ENCODE measurements at places on chromosomes 3 and 15.
A peak's percentile ranks its signal among the peaks of the same experiment; 100 is the strongest.

- no peak for DNase-seq
Observed at GRCh38 chr3:20747741-20748140, 561.7 kb upstream of the SGO1 start.

GRCh38 chr3:129688271-129688895 lies 81.9 kb upstream of the PLXND1 start:
- DNase-seq = no peak

DNA sequence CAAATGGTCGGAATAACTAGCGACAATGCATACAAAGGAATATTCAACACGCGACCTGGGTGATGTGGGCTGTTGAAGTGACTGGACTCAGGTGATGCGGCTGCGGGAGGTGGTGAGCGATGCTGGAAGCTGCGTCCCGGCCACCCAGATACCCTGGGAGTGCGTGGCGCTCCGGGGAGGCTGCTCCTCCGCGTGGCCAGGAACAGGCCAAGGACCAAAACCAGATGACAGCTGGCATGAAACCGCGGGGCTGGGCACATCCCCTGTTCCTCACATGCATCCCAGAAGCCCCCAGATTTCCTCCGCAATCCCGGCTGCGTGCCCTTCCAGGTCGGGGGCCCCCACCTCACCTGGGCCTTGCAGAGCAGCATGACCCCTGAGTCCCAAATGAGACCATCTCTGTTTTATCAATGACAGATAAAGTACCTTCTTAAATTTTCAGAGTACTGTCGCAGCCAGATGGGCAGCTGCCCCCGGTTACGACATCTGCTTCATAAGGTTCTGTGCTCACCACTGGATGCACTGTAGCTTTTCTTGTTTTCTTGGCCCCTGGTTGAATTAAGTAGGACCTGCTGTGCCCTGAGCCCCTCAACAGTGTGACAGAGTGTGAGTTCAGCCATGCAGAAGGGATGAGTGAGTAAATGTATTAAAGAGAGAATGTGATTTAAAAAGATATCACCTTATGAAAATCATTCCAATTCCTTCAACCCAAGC lies 278.2 kb downstream of the GABRG3 start:
- DNase-seq = no peak

GRCh38 chr3:123884203-123884831 lies at the start of gene MYLK:
Gene MYLK (minus strand): TSS chr3:123884332. CDS start chr3:123793841, 90,491 bp downstream.
- DNase-seq = peak; percentile 38

DNA sequence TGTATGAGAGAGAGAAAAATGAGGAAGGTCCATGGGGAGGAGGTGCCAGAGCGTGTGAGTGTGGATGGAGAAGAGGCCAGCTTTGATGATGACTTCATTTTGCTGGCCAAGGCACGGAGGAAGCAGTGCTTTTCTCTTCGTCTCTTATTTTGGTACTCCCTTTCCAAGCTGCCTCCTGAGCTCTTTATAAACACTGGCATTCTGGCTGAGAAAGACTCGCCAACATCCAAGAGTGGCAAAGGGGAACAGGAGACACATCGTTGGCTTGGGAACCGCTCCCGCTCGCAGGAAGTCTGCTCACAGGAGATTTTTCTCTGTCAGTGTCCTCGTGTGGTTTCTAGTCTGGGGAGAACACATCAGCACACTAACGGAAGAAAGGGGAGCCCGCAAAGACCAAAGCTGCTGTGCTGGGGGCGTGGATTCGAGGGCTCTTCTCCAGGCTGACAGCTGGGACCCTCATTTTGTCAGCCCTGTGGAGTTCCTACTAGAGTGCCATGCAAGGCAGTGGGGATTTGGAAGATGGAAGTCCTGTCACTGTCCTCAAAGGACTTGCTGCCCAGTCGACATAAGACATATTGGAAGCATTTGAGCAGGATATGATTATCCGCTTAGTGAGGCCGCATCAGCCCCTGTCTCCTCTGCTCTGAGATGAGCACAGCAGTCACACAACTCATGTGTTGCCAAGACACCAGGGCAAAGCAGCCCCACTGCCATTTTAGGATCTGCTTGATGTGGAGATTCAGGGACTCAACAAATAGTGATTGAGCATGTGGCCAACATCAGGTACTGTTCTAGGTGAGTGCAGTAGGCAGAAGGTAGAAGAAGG lies 8.0 kb upstream of the SEMA4B start:
- DNase-seq = no peak

GRCh38 chr3:81911221-81911620 lies 149.8 kb upstream of the GBE1 start:
- no peak for DNase-seq

DNA sequence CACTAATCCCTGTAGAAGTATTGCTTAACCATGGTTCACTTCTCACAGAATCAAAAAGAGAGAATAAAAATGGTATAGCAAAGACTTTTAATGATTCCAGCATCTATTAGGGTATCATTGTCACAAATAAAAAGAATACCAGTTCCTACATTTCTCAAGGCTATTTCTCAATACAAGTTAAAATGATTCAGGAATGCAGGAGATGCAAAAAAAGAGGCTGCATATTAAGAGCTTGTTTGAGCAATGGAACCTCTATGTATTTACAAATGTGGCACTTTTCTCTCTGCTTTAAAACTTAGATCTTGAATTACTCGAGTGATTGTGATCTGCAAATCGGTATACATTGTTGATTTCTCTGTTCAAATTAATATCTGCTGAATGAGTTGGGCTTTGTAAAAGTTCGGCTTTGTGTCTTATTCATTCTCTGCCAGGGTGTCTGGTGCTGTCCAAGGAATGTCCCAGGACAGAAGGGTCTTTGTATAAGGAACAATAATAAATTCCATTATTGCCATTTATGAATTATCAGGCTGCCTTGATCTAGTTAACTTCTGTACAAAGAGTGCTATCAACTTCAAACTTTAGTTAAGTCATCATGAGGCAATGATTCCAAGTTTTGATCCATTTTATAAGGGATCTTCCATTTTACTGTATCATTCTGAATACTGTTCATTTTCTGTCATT lies 364.2 kb downstream of the RBMS3 start:
- no peak for DNase-seq

DNA sequence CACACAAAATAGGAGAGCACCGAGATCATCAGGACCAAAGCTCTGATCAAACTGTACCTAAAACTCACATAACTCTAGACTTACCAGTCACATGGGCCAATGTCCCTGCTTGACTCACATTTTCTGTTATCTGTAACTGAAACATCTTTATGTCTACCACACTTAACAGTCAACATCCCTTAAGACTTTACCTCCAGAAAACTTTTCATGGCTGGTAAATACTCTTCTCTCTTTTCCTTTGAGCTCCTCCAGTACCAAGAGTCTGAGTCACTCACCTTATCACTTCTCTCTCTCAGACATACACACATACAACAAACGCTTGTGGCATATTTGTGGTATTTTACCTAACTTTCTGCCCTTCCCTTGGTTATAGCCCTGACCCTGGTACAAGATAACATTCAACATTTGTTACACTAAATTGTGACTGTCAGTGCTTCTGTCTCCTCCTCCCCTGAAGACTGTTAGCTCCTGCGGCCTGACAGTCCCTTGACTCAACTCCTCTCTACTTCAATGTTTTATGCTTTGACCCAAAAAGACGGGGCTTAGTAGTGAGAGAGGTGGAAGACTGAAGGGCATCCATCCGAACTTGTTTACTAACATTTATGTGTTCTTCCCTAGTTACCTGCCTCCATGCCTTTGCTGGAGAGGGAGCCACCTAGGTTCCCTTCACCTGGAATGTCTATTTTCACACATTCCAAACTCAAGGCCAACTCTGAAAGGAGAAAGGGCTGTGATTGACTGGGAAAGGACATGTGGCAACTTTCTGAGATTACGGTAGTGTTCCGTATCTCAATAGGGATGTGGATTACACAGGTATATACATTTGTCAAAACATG lies 3.7 kb upstream of the EFHB start:
- peak; percentile 46 for DNase-seq

GRCh38 chr3:142542054-142542453 lies 36.5 kb downstream of the ATR start:
- DNase-seq = peak; percentile 2

GRCh38 chr15:60994963-60995475 lies 234.1 kb downstream of the RORA start:
- DNase-seq = no peak

DNA sequence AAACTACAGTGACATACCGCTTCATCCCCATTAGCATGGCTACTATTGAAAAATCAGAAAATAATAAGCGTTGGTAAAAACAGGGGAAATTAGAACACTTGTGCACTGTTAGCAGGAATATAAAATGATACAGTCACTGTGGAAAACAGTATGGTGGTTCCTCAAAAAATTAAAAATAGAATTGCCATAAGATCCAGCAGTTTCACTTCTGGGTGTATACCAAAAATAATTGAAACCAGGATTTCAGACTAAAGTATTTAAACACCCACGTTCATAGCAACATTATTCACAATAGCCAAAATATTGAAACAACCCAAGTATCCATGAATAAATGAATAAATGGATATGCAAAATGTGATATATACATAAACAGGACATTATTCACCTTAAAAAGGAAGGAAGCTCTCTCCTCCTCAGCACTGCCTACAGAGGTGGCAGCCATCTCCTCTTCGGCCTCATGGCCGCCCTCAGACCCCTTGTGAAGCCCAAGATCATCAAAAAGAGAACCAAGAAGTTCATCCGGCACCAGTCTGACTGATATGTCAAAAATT lies 34.1 kb downstream of the NGLY1 start:
- no peak for DNase-seq

DNA sequence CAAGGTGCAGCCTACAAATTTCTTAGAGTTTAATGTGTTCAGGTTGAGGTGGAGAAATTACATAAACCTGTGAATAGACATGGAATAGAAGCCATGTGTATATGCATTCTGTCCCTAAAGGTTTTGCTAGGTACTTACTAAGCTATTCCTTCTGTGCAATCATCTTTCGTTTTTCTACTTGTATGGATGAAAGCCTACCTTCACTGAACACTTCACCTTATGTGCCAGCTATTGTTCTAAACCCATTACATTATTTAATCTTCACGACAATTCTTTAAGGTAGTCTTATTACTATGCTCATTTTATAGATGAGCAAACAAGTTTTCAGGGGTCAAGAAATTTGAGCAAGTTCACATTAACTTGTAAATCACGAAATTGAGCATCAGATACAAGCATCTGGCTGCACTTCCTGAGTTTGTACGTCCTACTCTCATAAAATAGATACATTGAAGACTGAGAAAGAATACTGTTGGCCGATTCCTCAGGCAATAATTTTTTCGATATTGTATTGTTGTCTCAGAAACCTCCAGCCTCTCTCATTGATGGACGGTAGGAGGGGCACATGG lies 635 bp upstream of the RCN2 start:
- no peak for DNase-seq

GRCh38 chr3:108250626-108251025 lies 28.4 kb upstream of the IFT57 start:
- no peak for DNase-seq

GRCh38 chr3:71208211-71209095 lies 375.1 kb downstream of the FOXP1 start:
- DNase-seq = peak; percentile 19

- DNase-seq = no peak
Observed at GRCh38 chr3:113953677-113954076, 5.9 kb downstream of the ZDHHC23 start.

GRCh38 chr3:8556473-8556869 lies 54.8 kb downstream of the LMCD1 start:
- DNase-seq = no peak

GRCh38 chr15:100999369-100999768 lies 80.2 kb downstream of the LRRK1 start:
- DNase-seq = no peak

DNA sequence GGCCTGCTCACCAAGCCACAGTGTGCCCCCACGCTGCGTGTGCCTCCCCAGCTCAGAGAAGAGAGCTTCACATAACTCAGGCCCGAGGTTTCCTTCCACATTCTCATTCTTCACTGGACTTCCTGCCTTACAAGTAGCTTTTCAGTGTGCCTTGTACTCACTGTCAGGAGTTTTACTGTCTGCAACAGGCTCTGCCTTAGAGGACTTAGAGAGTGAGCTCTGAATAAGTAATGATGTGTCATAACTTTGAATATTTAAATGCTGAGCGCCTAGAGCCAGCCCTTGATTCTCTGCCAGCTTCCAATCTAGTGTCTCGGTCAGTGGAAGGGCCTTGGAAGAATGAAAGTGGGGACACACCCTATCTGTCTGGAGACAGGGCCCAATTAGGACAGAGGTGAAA lies 41.8 kb downstream of the ITGB5 start:
- no peak for DNase-seq

- DNase-seq = peak; percentile 20
Observed at GRCh38 chr3:78741066-78741645, 1026.6 kb downstream of the ROBO1 start.

- peak; percentile 36 for DNase-seq
Observed at GRCh38 chr15:98651581-98652220, 3.4 kb downstream of the IGF1R start.

DNA sequence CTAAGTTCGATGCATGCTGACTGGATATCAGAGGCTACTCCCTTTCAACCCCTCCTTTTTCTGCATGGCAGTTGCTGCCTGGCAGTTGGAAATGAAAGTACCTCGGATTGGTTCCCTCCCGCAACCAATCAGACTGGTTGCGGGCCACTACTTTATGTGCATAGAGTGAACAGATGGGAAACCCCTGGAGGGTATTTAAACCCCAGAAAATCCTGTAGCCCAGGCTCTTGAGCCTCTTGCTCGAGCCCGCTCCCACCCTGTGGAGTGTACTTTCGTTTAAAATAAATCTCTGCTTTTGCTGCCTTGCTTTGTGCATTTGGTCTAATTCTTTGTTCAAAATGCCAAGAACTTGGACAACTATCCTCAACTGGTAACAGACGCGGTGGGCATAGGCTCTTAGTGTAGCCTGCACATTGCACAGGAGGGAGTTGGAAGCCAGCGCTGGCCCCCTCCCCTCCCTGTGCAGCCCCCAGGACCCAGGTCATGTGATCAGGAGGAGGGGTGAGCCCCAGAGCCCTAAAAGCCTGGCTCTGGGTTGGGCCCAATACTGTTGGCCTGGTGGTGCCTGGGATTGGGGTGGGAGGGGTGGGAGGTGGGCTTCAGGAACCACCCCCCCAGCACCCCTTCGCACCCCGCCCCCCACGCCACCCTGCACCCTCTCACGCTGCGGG lies 26.8 kb downstream of the RHCG start:
- no peak for DNase-seq

DNA sequence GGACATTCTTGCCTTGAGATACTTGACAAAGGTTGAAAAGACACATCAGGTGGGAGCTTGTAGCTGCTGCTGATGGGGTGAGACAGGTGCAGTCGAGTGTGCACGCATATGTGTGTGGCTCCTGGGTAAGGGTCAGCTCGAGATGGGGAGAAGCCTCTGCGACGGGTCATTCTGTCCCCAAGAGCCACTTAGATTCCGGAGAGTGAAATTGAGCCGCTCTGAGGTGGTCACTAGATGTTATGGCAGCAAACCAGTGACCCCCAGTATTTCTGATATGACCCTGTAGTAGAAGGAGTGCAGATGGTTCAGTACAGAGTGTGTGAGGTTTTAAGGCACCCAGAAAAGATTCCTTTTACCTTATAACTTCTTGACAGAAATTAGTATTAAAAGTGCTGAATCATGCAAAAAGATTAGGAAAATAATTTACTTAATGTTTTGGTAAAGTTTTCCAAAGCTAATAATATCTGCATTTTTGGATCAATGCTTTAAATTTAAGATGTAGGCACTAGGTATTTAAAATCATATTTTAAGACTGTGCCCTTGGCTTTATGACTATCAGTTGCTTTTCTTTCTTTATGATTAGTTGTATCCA lies 241.9 kb upstream of the TOPAZ1 start:
- no peak for DNase-seq

GRCh38 chr3:20575146-20575545 lies 389.1 kb upstream of the SGO1 start:
- DNase-seq = no peak
